Stimulated activated CD4-positive, alpha-beta T cell treated with anti-CD3 and anti-CD28 coated beads, Interleukin-12 subunit alpha, Interleukin-12 subunit beta, amount 100 ng/mL, for 48 hours (primary cell): ENCODE measurements at places on chromosomes 4 and X.

DNA sequence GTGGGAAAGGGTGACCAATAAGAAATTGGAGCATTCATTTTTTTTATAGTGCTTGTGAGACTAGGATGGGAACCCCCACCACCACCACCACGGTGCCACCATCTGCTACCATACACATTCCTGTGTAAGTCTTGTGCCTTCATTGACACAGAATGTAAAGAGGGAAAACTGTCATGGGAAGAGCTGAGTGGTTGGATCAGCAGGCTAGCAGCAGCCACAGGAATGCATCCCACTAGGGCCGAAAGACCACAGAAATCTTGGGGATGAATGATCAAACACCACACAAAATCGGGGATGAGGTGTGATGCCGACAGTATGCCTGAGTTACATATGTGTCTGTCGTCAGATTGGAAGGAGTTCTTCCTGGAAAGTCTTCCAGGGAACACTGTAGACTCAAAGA, 69.2 kb downstream of the SRPX start:
- DNase-seq, result no peak

- DNase-seq, result no peak
These were observed 27.3 kb downstream of the MAN2B2 start for GRCh38 chr4:6602289-6602688.

DNA sequence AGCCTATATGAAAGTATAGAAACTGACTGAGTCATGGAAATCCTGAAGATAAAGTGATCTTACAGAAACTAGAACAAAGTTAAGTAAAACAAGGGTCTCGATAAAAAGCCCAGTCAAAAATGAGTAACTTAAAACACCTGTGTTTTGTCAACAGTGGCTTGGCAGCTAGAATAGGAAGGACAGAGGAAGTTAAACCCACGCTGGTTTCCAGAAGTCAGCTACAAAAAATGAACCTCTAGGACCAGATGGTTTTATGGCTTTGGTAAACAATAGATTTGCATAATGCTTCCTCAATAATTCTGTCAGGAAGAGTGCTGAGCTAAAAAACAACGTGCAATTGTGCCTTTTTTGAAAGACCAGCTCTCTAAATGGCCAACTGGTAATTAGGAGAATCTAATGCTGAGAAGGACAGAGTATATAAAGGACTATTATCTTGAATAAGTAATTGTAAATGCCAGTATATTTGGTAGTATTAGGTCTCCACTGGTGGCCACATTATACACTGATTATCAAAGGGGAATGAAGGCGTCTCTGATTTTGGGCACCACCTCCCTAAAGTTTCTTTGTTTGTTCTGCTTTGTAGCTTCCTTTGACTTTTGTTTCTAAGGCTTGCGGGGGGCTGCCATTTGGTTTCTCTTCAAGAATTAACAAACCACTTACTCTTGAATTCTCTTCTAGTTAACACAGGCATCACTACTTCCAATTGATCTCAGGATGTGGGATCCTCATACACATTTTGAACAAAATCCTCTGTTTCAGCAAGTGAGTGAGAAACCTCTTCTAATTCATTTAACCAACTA, 72.2 kb upstream of the PPP3CA start:
- peak; percentile 8 for DNase-seq

DNA sequence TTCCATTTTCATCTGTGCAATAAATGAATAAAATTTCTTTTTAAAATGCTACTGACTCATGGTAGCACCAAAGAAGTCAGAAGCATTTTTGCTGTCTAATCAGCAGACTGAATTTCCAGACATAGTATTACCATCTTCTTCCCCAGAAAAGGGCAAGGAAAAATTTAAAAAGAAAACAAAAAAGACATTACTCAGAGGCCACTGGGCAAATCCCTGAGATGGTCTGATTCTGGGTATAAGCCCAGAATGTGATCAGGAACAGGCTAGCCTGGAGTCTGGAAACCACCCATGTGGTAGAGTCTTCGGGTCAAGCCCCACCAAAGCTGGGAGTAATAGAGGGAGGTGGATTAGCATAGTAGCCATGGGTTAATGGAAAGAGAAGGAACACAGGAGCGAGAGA, 342.8 kb downstream of the FBXW7 start:
- no peak for DNase-seq

GRCh38 chrX:16144420-16144819, 21.1 kb downstream of the GRPR start:
- no peak for DNase-seq
